ENCODE measurements at places on chromosomes 3 and 15.

DNA sequence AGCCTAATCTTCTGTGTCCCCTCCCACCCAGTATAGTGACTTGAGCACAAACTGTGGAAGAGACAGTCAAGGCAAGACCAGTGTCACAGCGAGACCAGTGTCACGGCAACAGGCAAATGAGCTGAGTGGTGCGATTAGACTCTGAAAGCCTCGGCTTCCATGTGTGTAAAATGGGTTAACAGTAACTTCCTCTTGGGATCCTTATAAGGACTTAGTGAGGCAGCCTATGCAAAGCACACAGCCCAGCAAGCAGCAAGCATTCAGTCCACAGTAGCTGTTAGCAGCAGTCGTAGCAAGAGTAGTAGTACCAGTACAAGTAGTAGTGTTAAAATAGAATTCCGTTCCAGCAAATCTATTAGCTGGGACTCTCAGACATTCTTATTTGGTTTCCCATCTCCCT, 334.1 kb downstream of the GABRB3 start:
- DNase-seq, result no peak

GRCh38 chr3:42432485-42432884, 22.1 kb upstream of the LYZL4 start:
- DNase-seq, result no peak

- DNase-seq, result no peak
Observed at GRCh38 chr3:10941972-10942371, 50.6 kb upstream of the SLC6A1 start.

DNA sequence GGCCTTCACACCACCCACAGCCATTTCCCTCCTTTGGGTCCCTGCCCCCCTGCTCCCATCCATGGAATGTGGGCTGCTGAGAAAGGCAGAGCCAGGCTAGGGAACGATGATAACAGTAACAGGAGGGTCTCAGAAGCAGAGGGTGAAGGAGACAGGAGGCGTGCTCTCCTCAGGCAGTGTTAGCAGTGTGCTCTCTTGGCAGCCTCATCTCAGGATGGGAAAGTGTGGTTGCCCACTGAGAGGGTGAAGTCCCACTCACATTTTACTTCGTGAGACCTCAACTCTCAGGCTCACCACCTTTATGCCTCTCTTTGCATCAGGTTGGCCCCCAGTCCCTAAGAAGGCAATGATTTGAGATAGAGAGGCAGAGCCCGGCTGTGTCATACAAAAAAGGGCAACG, 24.5 kb downstream of the TIGIT start:
- DNase-seq, result no peak

GRCh38 chr15:47570044-47570443, 147.3 kb upstream of the SEMA6D start:
- DNase-seq, result no peak

DNA sequence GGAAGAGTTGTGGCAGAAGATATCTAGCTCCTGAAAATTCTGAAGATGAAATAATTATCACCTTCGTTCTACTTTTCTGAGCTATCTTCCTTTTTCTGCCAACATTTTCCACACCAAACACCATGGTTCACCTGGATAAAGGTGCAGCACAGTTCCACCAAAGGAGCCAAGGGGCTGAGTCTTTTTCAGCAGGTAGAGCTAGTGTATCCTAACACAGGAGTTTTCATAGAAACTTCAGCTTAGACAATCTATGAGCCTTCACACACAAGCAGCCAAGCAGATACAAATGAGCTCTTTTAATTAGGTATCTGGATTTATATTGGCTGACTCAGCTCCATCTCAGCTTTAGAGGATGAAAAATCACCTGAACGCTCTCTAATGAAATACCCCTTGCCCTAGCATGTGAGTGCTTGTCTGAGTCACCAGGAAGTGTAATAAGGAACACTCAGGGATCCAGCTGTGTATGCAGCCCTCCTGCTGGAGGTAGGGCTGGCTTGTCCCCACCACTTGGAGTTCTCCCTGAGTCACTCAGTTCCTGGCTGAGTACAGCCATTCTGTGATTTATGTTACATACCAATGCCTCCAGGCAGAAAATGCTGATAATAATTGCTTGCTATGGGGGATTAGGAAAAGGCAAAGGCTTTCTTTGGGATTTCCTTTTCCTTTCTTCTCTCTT, 385.7 kb downstream of the LSAMP start:
- peak; percentile 94 for DNase-seq

DNA sequence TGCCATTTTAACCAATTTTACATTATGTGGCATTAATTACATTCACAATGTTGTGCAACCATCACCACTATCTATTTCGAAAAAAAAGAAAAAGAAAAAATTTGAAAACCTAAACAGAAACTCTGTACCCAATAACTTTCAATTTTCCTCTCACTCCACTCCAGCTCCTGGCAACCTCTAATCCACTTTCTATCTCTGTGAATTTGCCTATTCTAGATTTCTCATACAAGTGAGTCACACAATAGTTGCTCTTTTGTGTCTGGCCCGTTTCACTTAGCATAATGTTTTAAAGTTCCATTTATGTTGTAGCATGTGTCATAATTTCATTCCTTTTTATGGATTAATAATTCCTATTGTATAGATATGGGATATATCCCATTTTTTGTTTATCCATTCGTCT, 53.3 kb upstream of the TBC1D5 start:
- DNase-seq, result no peak

- DNase-seq, result peak; percentile 78
Observed at GRCh38 chr3:46578973-46579755, 13.1 kb upstream of the LRRC2 start.

- no peak for DNase-seq
Observed at GRCh38 chr15:58934114-58934447, 602 bp upstream of the SLTM start.

DNA sequence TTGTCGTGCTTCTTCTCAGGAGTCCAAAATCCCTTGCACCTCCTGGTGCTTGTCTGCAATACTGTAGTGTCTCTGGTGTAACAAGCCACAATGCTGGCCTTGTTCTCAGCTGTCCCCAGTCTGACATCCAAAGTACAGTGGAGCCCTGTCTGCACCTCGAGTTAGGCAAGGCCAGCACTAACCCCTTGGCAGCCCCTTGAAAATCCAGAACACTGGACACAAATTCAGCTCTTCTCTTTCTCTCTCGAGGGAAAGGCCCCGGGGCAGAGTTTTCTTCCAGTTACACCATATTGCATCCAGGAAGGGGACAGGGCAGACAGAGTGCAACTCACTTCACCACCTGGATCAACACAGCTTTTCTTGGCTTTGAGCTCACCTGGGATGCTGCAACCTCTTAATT, 91.3 kb upstream of the ATP10A start:
- DNase-seq, result peak; percentile 35

- DNase-seq, result peak; percentile 25
Observed at GRCh38 chr3:62131620-62132019, 241.7 kb downstream of the FEZF2 start.

GRCh38 chr3:179421500-179421899, 29.8 kb downstream of the GNB4 start:
- DNase-seq, result peak; percentile 32

DNA sequence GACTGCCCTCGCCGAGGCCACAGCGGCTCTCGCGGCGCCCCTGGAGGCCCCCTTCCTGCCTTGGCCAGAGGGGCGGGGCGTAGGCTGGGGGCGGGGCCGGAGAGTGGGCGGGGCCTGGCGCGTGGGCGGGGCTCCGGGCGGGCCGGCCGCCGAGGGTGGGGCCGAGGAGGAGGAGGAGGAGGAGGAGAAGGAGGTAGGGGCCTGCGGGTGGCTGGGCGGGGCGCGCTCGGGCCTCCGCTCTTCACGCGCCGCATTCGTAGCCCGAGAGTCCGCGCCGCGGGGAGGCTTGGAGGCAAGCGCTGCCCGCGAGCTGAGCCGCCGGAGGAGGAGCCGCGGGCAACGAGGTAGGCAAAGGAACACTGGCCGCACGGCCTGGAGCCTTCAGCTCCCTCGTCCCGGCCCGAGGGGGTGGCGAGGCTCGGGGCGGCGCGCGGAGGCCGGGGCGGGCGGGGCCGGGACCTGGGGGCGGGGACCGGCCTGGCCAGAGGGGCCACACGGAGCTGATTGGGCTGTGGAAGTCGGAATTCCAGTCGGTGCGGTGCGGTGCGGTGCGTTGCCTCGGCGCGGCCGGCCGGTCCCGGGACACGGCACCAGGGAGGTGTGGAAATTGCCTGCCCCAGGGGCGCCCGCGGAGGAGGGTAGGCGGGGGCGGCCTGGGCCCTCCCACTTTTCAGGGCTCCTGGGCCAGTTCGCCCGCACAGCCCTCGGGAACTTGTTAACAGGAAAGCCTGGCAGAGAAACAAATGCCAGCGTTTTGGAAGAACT, at the start of gene PPP2R3A:
PPP2R3A (plus strand) TSS at position 223 of the 765 bp plus-strand sequence. CDS start 35,771 bp downstream, outside the sequence.
- DNase-seq, result peak; percentile 77

- peak; percentile 76 for DNase-seq
Observed at GRCh38 chr15:69782809-69783208, 314.9 kb downstream of the TLE3 start.

DNA sequence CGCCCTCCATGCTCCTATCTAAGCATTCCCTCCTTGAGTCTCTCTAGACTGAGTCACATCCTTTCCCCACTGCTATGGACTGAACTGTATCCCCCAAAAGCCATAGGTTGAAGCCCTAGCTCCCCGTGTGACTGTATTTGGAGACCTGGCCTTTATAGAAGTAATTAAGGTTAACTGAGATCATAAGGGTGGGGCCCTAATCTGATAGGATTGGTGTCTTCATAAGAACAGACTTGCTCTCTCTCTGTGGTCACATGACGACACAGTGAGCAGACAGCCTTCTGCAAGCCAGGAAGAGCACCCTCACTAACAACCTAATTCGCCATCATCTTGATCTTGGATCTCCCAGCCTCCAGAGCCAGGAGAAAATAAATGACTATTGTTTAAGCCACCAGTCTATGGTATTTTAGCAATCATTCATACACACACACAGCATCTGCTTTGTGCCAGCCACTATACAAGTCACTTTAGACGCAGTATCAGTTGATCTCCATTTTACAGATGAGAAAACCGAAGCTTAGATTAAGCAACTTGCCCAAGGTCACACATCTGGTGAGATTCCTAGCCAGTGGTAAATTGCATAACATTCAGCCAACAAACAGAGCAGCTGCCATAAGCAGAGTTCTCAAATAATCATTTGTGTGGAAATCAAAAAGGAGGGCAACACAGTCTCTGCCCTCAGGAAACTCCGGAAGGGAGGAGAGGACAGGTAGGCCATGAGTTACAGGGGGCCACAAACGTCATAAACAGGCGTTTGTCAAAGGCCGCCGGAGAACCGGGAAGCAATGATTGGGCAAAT, 66.3 kb upstream of the HES1 start:
- no peak for DNase-seq

GRCh38 chr3:122996038-122996580, 31.5 kb downstream of the SEMA5B start:
- DNase-seq, result peak; percentile 47

DNA sequence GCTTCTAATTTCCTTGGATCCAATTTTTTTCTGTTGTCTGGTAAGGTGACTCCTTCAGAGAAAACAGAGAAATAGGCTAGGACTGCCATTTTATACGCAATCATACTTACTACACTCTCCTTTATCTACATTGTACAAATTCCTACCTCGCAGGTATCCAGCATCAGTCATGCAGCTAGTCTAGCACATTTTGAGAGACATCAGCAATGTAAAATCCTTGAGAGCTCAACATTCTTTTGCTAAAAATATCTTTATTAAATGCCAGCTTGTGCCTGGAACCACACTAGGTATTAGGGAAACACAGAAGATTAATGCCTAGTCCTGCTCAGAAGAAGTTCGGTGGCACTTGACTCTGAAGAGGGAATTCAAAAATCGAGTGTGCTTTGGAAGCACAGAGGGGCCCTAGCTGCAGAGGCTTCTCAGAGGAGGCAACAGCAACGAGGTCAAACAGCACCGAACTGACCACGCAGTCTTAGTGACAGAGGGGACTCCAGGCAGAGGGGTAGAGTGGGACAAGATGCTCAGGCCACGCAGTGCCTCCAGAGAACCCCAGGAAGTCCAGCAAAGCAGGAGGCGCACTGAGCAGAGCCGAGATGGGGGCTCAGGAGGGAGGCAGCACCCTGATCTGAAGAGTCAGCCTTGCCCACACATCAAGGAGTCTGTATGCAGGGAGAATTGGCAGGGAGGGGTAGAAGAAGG, 3.5 kb downstream of the FAM174B start:
- no peak for DNase-seq

- no peak for DNase-seq
Observed at GRCh38 chr3:98551754-98552153, 20.0 kb downstream of the GPR15 start.

DNA sequence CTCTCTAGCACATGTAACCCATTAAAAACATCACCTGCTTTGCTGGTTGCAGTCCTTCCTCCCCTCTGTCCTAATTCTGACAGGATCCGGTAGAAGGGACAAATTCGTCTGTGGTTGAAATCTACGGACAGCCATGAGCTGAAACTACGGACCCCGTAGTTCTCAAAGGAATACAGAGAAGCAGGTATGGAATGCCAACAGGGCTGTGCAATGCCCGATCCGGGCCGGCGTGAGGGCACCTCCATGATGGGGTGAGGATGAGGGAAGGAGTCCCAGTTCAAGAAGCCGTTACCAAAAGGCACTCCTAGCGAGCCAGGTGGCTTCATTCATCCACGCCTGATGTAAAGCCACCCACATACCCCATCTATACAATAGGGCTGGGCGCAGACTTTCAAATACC, 160.0 kb upstream of the NSMCE3 start:
- no peak for DNase-seq

DNA sequence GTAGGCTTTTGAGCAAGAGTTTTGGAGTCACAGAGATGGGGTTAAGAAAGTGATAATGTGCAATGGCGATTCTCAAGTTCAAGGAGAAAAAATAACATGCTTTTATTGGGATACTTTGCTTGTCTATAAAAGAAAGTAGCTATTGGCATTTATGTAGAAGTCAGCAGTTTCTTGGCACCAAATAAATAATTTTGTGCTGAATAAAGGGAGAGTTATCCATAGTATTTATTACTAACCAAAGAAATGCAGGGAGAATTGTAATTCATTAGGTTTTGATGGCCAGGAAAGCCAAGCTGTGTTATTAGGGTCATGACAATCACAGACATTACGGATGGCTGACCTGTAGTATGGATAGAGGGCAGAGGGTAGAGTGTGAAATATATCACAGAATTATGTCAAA, 33.1 kb downstream of the BTD start:
- no peak for DNase-seq

DNA sequence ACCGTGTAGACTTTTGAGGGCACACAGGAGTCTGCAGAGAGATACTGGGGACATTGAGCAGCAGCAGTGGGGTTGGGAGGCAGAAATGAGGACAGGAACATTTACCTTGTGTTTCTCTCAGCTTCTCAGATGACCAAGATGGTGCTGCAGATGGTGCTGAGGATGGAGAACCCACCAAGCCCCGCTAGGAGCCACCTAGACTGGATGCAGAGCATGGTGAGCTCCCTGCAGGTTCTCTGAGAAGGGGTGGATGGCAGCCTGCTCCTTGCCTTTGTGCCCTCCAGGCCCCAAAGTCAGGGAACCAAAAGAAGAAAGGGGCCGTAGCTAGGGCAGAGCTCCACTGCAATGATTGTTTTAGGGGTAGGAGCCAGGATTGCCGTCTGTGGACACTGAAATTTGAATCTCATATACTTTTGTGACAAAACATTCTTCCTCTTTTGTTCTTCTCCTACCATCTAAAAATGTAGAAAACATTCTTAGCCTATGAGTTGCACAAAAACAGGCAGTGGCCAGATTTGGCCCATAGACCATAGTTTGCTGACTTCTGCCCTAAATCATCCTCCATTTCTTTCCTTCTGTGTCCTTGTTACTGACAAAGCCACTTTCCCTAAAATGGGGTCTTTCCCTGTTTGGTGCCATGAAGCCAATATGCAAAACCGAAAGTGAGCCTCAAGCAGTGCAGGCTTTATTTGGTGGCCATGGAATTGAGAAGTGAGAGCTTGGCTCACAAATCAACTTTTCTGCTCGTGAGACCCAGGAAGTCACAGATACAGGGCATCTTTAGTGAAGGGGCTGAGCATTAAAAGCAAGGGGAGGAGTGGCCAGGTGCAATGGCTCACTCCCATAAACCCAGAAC, 11.9 kb upstream of the MUC20 start:
- DNase-seq, result no peak

- DNase-seq, result no peak
Observed at GRCh38 chr15:101148881-101149664, 102.8 kb downstream of the CHSY1 start.
